RKO (cell line): ENCODE measurements at places on chromosomes 12 and 14.

DNA sequence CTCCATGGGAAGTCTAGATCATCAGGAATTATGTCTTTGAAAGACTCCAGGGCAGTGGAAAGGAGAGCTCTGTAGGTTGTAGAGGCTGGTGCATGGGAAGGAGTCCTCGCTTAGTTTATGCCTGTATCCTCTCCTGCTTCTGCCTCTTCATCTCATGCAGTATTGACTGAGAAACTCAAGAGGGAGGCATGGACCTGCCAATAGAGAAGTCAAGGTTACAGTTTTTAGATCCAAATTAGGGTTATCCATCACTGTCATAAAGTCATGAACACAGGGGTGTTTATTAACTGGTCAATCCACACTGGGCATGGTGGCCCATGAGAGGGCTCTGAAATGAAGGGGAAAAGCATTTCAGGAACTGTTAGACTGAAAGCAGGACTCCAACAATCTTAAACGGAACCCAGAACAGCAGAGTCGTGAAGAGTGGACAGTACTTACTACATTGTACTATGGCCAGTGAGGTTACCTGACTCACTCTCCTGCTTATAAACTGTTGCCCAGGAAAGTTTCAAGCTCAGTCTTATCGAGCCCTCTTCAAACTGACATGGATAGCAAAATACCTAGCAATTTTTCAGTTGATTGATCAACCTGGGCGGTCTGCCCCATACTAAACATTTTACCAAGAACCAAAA is 30.1 kb upstream of the DHRS7 start:
- peak; percentile 15 for DNase-seq

DNA sequence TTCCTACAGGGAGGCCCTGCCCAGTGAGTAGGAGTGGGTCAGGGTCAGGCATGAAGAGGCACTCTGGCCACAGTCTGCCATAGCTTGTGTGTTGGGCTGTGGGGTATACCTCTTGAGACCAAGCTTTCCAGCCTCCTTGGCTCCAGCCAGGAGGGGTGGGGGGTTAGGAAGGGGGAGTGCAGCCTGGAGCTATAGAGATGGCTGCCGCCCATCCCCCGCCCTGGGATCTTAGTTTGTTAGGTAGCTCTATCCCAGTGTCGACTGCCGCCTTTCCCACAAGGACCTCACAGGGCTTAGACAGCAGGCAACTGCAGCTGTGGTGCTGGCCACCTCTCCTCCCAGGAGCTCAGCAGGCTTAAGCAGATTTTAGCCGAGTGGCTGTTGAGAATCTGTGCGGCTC is 216.4 kb downstream of the PLCZ1 start:
- no peak for DNase-seq

DNA sequence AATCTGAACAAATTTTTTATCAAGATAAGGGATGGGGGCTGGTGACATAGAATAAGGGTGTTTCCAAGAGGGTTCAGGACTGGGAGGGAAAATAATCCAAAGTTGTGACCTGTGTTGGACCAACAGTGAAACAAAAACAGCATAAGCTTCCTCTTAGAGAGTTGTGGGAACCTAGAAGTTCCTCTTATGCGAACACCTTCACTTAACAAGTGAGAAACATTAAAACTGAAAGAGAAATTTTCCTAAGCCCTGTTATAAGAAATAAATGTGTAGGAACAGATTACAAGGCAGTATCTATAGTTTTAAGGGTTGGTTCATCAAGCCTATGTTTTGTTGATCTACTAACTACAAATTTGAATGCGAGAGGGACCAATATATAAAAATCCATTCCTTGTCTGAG is 58.4 kb downstream of the LLPH start:
- DNase-seq = no peak

DNA sequence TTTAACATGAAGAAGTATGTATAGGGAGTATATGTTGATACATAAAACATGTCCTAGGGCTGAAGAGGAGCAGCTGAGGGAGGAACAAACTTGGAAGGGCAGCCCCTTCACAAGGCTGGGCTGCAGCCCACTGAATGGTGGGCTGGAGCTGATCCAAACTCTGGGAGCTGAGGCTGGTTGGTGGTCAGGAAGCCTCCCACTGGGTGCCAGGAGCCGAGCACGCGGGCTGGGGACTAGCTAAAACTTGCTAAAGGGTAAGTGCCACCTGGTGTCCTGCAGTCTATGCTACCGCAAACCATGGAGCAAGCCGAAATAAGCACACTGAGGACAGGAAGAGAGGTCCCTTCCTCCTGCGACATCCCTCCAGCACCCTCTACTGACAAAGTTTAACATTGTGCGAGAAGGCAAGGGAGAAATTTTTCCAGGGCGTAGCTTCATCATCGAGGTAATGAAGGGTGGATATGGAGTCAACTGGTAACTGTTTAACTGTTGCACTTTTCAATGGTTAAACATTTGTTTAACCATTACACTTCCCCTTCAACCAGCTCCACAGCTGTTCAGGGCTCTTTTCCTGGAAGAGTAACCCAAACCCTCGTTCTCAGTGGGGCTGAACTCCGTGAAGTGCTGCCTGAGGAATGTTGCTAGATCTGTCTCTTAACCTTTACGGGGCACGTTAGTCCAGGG is 42.2 kb downstream of the EGLN3 start:
- DNase-seq = no peak

DNA sequence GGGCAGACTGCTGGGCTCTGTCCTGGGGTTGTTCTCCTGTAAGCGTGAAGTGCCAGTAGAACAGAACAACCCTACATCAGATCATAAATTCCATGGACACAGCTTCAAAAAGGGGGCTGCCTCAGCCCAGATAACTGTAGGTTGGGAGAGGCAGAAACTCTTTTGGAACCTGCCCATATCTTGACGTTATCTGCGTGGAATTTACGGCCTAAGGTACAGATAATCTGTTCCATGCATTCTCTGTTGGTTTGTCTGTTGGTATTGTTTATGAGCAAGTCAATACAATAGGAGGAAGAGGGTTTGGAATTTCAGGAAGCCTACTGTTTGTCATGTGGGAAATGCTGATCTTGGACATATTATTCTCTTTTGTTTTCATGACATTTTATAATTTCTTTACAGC is 36.7 kb downstream of the SLC25A47 start:
- no peak for DNase-seq

DNA sequence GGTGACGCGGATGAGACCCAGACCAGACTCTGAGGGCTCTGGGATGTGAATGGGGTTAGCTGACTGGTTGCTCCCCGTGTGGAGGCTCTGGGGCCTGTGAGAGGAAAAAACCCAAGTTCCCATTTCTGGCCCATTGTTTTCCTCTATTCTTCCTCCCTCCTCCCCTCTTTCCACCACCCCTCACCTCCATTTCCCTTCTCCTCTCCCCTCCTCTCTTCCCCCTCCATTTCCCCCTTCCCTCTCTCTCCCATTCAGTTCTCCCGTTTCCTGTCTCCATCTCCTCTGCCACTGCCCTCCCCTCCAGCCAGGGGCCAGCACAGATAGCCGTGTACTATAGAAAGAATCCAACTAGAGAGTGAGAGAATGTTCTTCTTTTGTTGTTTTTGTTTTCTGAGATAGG is 12.6 kb upstream of the PRPH start:
- DNase-seq = no peak

DNA sequence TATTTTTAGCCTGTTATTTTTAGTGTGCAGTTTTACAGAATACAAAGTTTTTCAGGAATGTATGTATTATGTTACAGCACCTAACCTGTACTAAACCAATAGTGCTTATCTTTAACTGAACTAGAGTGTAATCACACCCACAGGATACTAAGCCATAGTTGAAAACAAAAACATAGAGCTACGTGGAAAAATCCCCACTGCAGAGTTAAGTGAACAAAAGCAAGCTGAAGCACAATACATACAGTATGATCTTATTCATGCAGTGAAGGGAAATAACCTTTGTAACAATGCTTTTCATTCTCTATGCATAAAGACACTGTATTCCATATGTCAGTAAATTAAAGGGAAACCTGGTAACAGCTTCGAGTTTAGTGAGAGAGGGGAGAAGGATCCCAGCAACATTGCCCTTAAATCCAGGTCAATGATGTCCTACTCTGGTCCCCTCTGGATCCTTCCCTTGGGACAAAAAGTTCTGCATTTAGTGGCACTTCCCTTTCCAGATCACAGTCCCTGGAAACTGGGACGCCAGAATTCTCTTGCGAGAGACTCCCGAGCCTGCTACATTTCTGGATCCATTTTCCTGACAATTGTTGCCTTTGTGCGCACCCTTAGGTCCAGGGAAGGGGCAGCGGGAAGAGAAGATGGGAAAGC is 121.3 kb upstream of the CCND2 start:
- no peak for DNase-seq

DNA sequence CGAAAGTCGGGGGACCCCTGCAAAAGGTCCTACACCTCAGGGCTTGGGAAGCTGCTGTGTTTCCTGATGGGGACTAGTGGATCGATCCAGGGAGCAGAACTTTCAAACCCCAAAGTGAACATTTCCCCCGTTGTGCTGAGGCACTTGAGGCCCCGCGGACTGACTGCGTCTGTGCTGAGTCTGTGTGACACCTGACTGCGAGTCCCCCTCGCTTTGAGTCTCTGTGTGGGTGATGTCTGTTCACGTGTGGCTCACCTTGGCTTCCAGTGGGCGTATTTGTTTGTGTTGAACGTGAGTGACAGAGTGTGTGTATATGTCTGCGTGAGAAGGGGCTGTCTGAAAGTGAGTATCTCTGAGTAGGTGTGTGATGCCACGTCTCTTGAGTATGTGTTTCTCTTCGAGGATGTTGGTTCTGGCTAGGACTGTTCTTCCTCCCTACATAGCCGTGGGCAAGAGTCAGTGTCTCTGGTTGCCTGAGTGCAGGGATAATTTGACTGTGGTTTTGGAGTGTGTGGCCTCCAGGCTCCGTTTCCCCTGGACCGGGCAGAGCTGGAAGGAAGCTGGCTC is 1.3 kb downstream of the TEAD4 start:
- DNase-seq = peak; percentile 56

GRCh38 chr14:57957441-57957840 is 91.5 kb upstream of the SLC35F4 start:
- no peak for DNase-seq

GRCh38 chr14:59707778-59708561 is 131.4 kb upstream of the CCDC175 start:
- DNase-seq = no peak

DNA sequence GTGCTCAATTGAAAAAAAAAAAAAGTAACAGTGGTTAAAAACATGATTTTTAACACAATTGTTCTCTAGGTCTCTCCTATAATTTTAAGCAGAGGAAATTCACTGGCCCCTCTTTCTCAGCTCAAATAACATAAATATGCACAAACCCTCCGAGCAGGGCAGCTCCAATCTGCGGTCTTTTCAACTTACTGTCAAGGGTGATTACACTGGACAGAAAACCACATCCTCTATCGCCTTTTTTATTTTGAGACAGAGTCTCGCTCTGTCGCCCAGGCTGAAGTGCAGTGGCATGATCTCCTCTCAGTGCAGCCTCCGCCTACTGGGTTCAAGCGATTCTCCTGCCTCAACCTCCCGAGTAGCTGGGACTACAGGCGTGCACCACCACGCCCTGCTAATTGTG is 16.5 kb upstream of the GABARAPL1 start:
- no peak for DNase-seq

GRCh38 chr12:114924946-114925475 is 241.0 kb upstream of the TBX3 start:
- DNase-seq = no peak

DNA sequence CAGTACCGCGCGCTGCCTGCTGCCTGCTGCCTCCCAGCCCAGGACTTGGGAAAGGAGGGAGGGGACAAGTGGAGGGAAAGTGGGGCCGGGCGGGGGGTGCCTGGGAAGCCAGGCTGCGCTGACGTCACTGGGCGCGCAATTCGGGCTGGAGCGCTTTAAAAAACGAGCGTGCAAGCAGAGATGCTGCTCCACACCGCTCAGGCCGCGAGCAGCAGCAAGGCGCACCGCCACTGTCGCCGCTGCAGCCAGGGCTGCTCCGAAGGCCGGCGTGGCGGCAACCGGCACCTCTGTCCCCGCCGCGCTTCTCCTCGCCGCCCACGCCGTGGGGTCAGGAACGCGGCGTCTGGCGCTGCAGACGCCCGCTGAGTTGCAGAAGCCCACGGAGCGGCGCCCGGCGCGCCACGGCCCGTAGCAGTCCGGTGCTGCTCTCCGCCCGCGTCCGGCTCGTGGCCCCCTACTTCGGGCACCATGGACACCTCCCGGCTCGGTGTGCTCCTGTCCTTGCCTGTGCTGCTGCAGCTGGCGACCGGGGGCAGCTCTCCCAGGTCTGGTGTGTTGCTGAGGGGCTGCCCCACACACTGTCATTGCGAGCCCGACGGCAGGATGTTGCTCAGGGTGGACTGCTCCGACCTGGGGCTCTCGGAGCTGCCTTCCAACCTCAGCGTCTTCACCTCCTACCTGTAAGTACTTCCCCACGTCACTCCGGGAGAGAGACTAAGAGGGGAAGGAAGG is at the start of gene LGR5:
Gene LGR5, plus strand, starts transcription at position 186 of the 732 bp plus-strand sequence. Its CDS starts 283 bp downstream, at position 469.
- no peak for DNase-seq

DNA sequence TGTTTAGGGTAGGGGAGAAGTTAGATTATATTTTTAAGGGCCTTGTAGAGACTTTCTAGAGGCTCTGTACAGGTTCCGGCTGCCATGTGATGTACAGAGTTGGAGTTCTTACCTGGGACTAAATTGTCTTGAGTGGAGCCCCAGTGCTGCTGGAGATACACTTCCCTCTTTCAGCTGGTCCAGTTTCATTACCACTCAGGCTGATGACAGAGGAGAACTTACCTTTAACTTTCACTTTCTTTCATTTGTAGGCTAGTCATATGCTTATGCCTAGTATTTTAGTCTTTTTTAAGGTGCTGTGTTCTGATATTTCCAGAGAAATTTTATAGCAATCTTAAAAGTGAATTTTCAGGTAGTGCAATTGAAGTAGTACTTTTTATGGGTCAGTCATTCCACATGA is 117.3 kb downstream of the ERC1 start:
- no peak for DNase-seq

- DNase-seq = no peak
Observed at GRCh38 chr14:30884901-30885300, 10.5 kb downstream of the COCH start.

GRCh38 chr12:16076970-16077522 is 165.9 kb downstream of the DERA start:
- no peak for DNase-seq

DNA sequence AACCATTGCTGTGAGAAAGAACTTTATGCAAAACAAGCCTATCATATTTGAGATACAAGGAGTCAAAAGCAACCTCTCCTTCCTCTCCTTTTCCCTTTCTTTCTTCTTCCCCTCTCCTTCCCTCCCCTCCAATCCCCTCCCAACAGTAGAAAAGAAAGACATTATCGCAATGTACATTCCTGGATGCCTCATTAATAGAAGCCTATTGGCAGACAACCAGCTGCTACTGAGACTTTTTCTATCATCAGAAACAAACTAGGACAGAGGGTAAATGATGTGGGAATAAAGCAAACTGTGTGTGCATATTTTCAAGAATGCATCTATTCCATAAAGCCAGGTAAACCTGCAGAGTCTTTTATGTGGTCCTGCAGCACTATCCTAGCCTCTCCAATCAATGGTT is 237.2 kb downstream of the ITPR2 start:
- DNase-seq = no peak
